Nucleus accumbens (tissue), 56 donors: ENCODE measurements at places on chromosomes 1 and 21.

GRCh38 chr1:53256511-53257453 is 18.5 kb upstream of the MAGOH start:
- no peak for DNase-seq

DNA sequence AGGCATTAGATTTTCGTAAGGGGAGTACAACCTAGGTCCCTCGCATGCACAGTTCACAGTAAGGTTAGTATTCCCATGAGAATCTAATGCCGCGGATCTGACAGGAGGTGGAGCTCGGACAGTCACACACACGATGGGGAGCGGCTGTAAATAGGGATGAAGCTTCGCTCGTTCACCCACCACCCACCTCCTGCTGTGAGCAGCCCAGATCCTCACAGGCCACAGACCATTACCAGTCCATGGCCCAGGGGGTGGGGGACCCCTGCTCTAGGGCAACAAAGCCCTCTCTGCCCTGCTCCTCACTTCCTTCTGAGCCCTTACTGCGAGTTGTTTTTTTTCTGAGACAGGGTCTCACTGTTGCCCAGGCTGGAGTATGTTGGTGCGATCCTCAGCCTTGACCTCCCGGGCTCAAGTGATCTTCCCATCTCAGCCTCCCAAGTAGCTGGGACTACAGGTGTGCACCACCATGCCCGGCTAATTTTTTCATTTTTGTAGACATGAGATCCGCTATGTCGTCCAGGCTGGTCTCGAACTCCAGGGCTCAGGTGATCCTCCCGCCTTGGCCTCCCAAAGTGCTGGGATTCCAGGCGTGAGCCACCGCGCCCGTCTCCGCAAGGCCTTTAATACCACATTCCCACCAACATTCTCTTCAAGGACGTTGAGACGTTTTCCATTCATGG is 21.3 kb downstream of the TRPM2 start:
- DNase-seq: no peak

DNA sequence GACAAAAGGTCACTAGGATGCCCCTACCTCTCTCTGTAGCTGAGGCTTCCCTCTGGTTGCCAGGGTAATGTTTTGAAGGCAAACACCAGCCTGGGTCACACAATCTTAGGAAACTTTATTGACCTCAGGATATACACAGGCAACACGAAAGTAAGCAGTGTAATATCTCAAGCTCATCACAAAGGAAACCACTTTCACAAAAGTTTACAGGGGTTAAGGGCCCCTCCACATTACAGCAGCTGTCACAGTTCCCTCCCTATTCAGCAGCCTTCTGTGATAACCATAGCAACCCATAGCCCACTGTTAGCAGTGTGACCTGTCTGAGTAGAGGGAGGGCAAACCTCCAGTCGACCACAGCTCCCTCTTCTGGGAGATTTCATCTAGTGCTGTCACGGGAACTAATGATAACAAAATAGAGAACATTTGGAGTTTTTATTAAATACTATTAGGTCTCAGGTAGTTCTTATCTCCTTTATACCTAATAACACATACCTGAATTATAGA is 149.8 kb downstream of the PTPRC start:
- no peak for DNase-seq

GRCh38 chr1:2583871-2584351 is 2.7 kb upstream of the PRXL2B start:
- DNase-seq: no peak

DNA sequence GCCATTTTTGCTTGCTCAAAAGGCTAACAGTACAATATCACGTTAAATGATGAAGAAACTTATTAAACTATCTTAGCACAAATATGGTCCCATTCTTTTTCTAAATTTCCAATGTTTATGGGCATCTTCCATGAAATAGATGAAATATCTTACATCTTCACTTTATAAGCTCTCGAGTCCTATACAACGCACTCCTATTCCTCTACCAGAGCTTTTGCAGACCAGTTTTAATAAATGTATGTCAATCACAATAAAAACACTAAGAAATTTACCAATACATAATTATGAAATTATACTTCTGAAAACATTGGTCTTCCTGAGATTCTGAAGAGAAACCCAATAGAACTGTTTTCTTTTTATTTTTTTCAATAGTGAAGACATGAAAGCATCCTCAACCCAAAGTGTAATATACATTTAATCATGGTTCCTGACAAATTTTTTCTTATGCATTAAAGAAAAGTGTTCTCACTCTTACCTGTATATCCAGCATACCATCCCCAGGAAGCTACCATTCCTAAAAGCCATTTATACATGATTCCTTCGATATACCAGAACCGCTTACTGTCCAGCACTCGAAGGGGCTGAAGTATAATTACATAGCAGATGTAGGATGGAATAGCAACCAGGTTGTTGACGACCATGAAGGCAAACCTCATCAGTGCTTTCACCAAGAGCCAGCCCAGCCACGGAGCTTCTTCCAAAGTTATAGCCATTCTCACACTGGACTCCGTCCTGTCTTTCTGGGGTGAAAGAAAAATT is 1.8 kb downstream of the LPGAT1 start:
- no peak for DNase-seq

GRCh38 chr1:32647308-32648134 is 2.8 kb downstream of the ZBTB8OS start:
- no peak for DNase-seq

DNA sequence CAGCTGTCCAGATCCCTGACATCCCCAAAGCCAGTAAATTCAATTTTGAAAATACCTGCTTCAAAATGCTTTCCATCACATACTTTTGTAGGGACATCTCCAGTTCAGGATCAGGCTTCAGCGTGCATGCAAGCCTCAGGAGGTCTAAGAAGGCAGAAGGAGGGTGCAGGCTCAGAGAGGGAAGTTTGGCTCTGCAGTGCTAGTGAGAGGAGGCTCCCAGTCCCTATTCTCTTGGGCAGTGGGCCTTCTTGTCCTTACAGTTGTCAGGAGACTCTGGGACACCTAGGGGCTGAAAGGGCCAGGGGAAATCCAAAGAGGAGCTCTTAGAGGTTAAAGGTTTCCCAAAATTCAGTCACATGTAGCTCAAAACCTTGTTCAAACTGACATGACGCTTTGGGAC is 20.1 kb downstream of the ADCY10 start:
- no peak for DNase-seq

GRCh38 chr1:152179566-152179965 is 20.5 kb upstream of the RPTN start:
- no peak for DNase-seq

DNA sequence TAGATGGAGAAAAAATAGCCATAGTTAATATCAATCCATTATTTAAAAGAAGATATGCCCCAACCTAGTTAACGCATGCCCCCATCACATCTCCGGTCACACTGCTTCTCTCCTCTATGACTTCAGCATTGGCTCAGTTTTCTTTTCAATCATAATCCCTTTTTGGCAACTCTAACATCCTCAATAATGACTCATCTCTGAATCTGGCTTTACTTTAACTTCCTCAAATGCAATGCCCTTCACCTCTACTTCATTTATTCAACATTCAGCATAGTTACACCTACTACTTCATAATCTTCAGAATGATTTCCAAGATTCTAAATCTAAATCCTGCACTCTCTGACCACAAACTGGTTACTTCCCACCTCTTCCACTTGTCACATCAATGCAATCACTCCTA is 417.3 kb downstream of the USH2A start:
- DNase-seq: no peak

GRCh38 chr1:172487550-172487949 is 43.7 kb upstream of the PIGC start:
- DNase-seq: no peak

DNA sequence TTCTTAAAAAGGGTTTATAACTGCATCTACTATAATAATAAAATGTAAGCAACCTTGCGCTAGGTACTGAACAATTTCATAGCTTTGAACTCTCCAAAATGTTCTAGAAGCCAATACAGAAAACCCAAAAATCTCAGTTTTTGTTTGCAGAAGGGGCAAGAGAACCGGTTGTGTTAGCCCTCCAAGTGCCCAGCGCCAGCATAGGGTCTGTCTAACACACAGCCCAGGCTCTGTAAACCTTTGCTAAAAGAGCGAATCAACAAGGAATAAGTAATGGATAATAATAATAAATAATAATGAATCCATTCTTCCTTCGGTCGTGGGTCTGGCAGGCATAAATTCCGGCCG is 333 bp upstream of the CHAF1B start:
- no peak for DNase-seq
